ENCODE measurements at places on chromosomes 4 and X.

GRCh38 chr4:3644849-3645627 lies 112.8 kb upstream of the LRPAP1 start:
- DNase-seq, result no peak

- no peak for DNase-seq
These were observed 75.9 kb upstream of the ATP8A1 start for GRCh38 chr4:42732776-42733175.

DNA sequence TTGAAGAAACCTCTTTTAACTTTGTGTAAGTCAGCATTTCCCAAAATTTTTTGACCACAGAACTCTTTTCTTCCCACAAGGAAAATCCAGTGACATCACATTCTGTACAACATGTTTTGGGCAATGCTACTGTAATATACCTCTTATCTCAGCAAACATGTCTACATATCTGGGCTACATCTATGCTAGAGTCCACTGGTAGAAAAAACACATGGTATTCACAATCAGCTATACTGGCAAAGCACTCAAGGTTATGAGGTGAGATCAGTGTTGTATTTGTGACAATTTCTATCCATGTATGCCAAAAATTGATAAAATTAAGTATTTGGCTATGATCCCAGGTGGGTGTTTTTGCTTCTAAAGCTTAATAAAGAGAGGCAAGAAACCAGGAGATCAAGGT lies 98.0 kb downstream of the ATP11C start:
- no peak for DNase-seq

DNA sequence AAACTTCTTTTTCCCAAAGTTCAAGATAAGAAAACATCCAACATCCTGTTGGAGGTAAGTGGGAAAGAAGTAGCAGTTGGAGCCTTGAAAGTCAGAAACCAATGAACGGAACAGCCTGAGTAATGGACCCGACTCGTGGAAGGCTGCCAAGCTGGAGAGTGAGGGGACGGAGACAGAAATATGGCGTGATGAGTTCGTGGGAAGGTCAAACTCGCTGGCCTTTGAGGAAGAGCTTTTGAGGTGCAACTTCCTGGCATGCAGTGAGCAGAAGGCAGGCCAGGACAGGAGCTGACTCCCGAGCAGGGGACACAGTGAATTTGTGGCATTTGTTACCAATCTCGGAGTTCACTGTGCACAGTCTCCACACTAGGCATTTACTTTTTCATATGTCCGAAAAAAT lies 1.0 kb upstream of the TRIML1 start:
- no peak for DNase-seq

- no peak for DNase-seq
These were observed 233.6 kb downstream of the PDHA2 start for GRCh38 chr4:96073461-96073860.

GRCh38 chr4:58247792-58248191 lies 1137.6 kb upstream of the IGFBP7 start:
- DNase-seq, result no peak

- peak; percentile 16 for DNase-seq
These were observed 488 bp downstream of the NAP1L5 start for GRCh38 chr4:88697141-88697540.

- DNase-seq, result no peak
These were observed 45.4 kb downstream of the MBNL3 start for GRCh38 chrX:132443196-132444135.

Measured in midbrain (tissue), 1 donor.